ENCODE measurements at places on chromosomes 13 and 19. TPM values are rescaled to one million over a fixed set of nuclear protein-coding genes. Genes with fewer than 3 reads are reported as not detected.

Gene MBD3L3
- total RNA-seq, result not detected

Gene DPF1
- total RNA-seq, result 0.12 TPM

Gene GDF15
- 76.0 TPM for total RNA-seq

Gene KIR3DL2
- not detected for total RNA-seq

DNA sequence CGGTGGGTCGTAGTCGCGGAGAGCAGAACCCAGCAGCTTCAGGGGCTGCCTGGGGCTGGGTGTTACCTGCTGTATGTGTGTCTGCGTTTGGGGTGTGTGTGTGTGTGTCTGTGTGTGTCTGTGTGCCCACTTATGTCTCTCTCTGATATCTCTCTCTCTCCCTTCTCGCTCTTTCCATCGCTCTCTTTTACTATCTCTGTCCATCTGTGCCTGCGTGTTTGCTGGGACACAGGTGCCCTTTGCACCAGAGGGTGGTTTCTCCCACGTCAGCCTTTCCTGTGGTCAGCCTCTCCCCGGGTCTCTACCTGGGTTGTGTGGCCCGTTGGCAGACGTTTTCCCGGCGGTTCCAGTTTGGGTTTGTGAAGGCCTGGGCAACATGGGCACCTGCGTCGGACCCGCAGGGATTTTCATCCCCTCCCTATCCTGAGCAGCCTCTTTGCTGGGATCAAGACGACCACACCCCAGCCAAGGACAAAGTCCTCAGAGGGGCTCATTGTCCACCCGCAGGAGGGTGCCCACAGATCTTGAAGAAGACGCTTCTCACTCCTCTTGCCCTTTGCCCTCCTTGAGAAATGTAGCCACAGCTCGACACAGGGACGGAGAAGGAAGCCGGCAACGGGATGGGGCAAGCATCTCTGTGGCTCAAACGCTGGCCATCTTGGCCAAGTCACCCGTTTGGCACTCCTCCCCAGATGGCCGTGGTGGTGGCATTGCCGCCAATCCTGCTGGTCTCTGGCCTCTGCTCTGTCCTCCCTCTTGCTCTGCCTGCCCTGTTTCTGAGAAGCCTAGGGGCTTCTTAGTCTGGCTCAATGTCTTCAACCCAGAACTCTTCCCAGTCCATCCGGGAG, 43.3 kb downstream of the ZNF146 start:
- DNase-seq, result no peak

- no peak for DNase-seq
Observed at GRCh38 chr13:46178143-46178542, 3.8 kb downstream of the LCP1 start.

GRCh38 chr13:100942742-100943141, 268.1 kb upstream of the TMTC4 start:
- no peak for DNase-seq

DNA sequence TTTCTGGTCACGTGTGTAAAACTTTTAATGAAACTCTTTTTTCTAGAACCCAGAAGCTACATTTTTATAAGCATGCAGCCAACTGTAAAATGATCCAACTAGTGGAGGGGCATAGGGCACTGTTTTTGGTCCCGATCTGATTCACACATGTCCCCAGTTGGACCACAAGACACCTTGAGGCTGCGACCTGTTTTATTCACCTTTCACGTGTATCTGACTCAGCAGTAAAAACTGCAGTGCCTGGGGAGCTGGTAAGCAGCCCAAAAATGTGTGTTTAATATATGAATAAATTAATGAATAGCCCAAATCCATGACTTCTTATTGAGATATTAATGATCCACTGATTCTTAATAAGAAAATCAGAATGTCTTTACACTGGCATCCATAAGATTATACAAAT, 140.4 kb downstream of the COL4A1 start:
- no peak for DNase-seq

GRCh38 chr13:20624213-20624612, 57.3 kb downstream of the IFT88 start:
- DNase-seq, result no peak

DNA sequence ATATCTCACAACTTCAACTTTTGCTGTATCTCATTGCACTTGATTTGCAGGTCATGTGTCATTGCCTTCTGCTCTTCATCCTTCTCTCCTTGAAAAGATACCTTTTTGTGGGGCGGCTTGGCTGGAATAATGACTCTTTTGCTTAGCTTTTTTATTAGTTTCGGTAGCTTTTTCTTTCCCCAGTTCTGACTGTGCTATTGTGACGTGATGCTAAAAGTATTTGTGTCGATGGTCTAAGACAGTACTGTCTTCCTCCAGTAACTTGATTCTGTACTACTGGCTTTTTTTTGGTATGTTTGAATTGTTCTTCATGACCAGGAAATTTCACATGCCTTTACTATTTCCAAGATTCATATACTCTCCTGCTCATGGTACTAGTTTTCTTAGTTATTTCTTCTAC, 63.1 kb downstream of the SLITRK1 start:
- no peak for DNase-seq

Gene MBD3L2
- total RNA-seq, result not detected

Gene KLF12
- total RNA-seq, result 6.7 TPM

DNA sequence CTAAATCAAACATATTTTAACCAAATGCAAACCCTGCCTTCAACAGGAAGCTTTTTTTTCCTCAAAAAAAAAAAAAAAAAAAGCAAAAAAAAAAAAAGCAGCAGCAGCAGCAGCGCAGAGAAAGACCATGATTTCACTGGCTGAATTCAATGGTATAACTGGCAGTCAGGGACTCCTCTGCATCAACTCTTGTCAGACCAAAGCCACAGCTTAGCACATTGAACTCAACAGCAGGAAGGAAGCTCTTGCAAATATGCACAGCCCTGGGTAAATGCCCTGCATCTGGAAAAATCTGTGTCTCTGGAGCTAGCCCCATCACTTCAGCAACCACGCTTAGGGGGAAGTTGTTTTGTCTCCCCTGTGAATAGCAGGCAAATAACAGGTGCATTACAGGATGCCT, 17.6 kb upstream of the DHRS12 start:
- DNase-seq, result no peak

DNA sequence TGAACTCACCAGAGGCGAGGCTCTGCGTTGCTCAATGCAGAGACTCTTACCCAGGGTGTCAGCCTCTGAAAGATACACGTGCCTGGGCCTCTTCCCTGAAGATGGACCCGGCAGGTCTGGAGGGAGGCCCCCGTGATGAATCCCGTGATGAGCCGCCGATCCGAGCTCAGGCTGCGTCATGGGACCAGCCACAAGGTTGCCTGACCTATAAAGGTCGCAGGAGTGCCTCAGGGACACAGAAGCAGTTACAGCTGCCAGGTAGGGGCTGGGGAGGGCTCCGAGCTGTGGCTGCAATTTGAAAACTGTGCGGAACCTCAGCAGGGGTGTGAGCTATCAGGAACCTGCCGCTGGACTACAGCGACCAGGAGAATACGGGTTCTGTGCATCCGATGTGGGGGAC, 10.5 kb upstream of the ATP11A start:
- DNase-seq, result no peak

- DNase-seq, result peak; percentile 70
Observed at GRCh38 chr19:13033819-13034611, 38.7 kb downstream of the NFIX start.

Gene CLEC17A
- 0.09 TPM for total RNA-seq

DNA sequence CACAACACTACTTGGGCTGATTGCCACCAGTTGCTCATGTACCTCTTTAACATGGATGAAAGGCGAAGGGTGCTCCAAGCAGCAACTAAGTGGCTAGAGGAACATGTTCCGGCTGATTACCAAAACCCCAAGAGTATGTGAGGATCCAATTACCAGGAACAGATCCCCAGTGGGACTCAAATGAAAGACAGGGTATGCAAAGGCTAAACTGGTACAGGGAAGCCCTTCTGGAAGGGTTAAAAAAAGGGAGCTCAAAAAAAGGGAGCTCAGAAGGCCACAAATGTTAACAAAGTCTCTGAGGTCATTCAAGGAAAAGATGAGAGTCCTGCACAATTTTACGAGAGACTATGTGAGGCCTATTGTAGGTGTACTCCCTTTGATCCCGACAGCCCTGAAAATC, 604.7 kb downstream of the UQCRFS1 start:
- DNase-seq, result no peak

- no peak for DNase-seq
Observed at GRCh38 chr19:29806098-29806866, 5.5 kb upstream of the CCNE1 start.

GRCh38 chr13:29125191-29125933, 305.2 kb downstream of the MTUS2 start:
- no peak for DNase-seq

Gene AP1M2
- total RNA-seq, result 88.3 TPM
